ENCODE measurements at places on chromosomes 2 and 18.

DNA sequence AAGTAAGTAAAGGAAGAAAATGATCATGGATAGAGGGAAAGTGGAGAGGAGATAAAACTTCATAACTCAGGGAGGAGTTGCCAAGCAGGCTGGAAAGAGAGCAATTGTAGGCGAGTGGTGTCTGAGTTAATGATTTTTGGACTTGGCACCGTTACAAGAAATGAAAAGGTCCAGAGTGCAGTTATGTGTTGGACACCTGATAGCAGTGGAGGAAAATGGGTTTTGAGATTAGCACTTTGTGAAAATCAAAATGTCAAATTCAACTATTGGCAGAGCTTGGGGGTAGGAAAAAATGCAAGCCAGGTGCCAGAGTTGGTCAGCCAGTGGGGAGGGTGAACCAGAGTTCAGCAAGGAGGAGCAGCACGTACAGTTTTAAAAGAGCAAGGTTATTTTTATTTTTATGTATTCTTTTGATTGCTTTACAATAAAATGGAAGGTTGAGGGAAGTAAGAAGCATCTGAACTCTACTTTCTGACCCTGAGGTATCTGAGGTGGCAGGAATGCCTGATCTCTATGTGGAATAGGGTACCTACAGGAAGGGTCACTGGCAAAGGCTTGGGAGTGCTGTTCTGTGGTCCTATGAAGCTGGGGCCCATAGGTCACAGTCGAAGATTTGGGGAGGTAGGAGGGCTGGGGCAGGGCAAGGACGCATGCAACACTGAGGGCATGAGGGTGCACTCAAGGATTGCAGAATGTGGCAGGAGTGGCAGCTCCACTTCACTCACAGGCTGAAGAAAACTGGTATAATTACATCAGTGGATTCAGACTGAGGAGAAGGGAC lies 127.5 kb downstream of the CD8B2 start:
- no peak for DNase-seq

DNA sequence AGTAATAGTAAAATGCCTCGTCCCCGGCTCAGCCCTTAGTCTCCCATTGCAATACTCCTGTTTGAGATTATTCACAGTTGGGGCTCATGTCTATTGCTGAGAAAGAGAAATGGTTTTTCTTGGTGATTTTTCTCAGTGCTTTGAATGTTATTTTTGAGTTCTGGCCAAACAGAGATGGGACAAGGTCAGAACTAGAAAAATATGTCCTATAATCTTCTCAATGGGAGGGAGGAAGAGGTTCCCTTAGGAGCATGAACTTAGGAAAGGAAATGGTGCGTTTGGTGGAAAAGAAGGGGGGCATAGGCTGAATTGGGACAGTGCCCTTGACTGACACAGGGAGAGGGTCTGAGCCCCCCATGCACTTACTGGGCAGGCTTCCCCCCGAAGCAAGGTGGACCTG lies 133.8 kb downstream of the AGAP1 start:
- no peak for DNase-seq

GRCh38 chr18:50313031-50313607 lies 25.6 kb upstream of the CXXC1 start:
- DNase-seq, result no peak

- DNase-seq, result no peak
Measured at GRCh38 chr2:219060821-219061791, at the start of gene IHH. Gene IHH, minus strand, starts transcription at chr2:219060921. Its CDS starts 454 bp downstream, at chr2:219060467.

DNA sequence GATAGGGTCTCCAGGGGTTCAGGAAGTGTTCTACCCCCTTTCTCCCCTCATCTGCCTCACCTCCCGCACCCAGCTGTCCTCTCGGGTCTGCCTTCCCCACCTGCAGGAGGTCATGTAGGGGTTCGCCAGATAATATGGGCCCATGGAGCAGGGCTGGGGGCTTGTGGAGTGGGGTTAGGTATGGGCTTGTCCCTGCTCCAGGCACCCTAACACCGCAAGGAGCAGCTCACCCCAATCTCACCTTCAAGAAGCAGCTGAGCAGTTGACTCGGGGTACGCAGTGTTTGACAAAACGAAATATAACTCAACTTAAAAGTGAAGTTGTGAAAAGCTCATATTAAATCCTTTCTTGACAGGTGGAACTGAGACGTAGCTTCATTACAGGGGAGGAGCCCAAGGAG lies 99.6 kb downstream of the CTIF start:
- no peak for DNase-seq

DNA sequence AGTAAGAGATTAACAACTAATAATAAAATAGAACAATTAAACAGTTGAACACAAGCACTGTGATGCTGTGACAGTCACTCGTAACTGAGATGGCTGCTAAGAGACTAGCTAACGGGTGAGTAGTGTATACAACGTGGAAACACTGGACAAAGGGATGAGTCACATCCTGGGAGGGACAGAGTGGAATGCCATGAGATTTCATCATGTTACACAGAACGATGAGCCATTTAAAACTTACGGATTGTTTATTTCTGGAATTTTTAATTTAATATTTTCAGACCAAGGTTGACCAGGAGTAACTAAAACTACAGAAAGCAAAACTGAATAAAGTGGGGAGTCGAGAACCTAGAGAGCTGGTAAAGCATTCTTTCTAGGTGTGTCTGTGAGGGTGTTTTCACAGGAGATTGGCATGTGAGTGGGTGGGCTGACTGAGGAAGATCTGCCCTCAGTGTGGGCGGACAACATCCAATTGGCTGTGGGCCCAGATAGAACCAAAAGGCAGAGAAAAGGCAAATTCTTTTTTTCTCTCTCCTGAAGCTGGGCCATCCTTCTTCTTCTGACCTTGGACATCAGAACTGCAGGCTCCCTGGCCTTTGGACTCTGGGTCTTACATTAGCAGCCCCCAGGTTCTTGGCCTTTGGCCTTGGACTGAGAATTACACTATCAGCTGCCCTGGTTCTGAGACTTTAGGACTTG lies 14.6 kb downstream of the TMSB10 start:
- DNase-seq, result no peak

- no peak for DNase-seq
Measured at GRCh38 chr2:212284166-212284565, 254.4 kb downstream of the ERBB4 start.

DNA sequence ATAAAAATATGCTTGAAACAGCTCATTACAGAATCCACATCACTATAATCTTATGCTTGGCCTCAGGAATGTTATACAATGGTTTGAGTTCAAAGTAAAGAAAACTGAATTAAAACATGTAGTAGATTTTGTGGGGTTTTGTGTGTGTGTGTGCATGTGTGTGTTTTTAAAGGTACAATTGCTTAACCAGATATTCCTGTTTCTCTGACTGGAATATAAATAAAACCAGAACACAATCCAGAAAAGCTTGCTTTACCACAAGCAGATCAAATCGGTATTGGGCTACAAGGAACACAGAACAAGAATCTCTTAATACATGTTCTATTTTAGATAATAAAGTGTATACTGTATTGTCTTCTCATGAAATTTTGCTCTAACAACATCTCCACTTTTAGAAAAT lies 110.0 kb downstream of the TMEM247 start:
- no peak for DNase-seq

DNA sequence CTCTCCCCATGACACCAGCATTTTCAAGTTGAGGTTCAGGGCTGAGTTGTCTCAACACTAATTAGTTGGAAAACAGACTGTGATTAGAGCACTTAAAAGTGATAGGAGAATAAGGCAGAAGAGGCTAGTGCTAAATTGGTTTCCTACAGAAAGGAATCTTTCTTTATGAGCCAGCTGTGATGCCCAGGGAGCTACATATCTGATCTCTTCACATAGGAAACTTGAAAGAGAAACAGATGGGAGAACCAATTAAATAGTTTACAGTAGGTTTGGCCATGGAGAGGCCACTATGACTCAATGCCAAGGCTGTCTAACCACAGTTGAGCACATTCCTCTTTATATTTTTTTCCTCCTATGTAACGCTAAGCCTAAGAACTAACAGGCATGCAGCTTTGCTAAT lies 418.3 kb upstream of the CYRIA start:
- no peak for DNase-seq

- no peak for DNase-seq
Measured at GRCh38 chr2:230589025-230589424, 123.6 kb upstream of the CAB39 start.

DNA sequence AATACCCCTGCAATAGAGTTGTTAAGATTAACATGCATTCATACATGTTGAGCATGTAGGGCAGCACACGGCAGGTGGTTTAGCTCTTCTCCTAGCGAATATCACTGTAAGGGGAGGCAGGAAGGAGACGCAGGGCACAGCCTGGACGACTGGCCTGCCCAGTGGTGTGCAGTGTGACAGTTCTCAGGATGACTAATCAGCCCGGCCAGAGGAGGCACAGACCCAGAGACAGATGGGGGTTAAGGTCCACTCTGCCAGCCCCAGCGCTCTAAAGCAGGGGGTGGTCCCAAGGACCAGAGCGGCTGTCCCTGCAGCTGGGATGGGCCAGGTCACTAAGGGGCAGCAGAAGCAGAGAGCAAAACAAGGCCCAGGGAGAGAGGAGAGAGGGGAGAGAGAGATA lies 63.7 kb downstream of the RNF152 start:
- DNase-seq, result no peak

DNA sequence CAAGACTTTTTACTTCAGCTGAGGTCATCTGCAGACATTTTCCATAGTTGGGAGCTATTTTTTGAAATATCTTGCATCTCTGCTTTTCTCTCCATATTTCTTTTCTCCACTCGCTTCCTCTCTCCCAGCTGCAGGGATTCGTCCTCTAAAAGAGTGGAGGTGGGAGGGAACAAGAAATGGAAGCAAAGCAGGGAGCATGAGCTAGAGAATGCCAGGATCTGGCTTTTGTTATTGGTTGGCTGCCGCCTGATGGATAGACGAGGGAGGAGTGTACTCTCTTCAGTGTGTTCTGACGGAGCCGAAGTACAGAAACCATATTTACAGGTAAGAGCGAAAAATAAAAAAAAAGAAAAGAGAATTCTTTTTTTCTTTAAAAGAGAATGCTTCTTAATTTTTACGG lies at the start of gene CSRNP3:
Gene CSRNP3 (plus strand): TSS at position 282 of the 400 bp plus-strand sequence. CDS start 125,368 bp downstream, outside the sequence.
- DNase-seq, result no peak

- DNase-seq, result no peak
Measured at GRCh38 chr2:205166745-205167144, 515.6 kb upstream of the NRP2 start.

DNA sequence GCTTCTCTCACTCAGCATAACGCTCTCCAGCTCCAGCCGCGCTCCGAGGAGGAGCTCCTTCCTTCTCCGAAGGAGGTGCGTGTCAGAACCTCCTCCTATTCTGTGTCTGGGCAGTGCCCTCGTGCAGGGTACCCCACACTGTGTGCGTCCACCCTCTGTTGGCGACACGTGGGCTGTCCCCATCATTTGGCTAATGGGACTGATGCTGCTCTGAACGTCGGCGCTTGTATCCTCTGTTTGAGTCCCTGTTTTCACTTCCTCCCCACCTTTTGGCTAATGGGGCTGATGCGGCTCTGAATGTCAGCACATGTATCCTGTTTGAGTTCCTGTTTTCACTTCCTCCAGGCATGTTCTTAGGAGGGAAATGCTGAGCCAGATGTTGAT lies 22.2 kb downstream of the KCNG2 start:
- DNase-seq, result no peak

GRCh38 chr2:46559261-46559660 lies 79.9 kb downstream of the TMEM247 start:
- no peak for DNase-seq

DNA sequence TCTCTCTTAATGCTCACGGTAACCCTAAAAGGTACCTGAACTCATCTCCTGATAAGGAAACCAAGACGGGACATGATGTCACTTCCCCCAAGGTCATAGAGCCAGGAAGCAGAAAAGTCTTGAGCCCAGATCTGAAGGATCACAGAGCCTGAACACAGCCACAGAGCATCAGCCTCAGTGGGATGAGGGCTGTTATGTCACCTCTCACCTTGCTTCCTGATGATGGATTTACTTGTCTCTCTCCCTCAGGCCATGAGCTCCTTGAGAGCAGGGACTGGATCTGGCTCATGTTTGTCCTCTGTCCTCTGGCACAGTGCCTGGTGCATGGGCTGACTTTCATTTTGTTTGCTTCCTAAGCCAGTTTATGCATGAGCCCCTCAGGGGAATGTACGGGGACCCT lies 54.2 kb downstream of the SERTAD2 start:
- no peak for DNase-seq

- DNase-seq, result no peak
Measured at GRCh38 chr2:46885376-46885775, 30.2 kb downstream of the MCFD2 start.

- DNase-seq, result no peak
Measured at GRCh38 chr2:207802650-207803049, 32.9 kb upstream of the FZD5 start.

DNA sequence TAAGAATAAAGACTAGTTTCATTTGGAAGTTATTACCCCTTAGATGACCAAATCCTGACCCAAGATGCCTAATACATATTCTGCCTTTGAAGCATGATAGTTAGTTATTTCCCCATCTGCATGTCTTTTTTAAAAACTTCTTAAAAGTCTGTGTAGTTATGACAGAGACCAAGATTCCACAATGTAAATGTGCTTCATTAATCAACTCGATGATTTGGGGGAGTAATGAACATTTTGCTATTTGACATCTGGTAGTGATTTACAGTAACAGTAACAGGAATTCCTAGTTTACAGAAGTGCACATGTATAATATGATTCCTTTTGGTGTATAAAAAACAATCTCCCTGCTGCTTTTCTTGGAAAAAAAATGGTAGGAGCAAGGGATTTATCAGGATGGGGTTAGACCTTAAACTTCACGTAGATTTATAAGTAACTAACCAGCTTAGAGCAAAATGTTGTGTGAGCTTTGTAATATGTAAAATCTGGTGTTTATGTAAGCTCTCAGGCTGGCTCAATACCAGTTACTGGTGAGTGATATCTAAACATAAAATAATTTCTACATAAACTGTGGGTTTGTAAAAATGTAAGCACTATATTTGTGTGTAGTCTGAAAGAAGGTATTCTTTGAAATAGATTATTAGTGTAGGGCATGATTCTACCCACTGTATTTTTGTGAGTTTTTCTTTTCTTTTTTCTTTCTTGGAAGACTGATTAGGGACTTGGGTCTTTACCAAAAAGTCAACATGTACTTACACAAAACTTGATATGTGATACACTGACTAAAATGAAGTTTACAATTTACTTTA lies 641.6 kb downstream of the EPHA4 start:
- no peak for DNase-seq

DNA sequence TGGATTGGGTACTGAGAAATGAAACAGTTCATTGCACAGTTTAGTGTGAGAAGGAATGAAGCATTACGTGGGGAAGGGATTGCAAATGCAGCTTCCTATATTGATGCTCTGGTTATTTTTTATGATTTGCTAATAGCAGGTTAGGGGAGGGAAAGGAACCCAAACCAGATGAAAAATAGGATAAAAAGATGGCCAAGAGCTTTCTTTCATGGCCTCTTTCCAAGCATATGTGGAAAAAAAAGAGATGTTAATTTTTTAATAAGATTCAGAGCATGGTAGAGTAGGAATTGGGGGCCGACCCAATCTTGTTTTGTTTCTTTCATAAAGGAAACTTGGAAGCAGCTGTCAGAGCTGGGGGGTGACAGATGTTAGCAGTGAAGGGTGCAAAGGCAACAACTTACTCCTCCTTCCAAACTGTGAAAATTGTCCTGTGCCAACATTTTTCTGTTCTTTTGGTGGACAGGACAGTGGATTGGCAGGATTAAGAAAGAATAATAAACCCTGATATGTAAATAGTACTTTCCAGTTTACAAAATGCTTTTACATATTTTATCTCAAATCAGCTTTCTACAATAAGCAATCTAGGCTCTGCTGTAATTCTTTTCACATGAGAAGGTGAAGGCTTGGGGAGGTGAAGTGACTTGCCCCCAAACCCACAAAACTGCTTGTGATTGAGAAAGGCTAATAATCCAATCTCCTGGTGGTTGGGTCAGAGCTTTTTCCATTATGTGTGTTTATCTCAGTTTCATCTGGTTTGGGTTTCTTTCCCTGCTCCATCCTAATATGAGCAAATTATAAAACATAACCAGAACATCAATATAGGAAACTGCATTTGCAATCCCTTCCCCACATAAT lies 270.1 kb downstream of the ETAA1 start:
- no peak for DNase-seq
